DMS79 treated with DMSO at 0.1 percent for 48 hours (cell line): ENCODE measurements at places on chromosomes 7 and 10.

GRCh38 chr10:112394475-112394875 is 20.6 kb downstream of the ACSL5 start:
- DNase-seq: no peak

DNA sequence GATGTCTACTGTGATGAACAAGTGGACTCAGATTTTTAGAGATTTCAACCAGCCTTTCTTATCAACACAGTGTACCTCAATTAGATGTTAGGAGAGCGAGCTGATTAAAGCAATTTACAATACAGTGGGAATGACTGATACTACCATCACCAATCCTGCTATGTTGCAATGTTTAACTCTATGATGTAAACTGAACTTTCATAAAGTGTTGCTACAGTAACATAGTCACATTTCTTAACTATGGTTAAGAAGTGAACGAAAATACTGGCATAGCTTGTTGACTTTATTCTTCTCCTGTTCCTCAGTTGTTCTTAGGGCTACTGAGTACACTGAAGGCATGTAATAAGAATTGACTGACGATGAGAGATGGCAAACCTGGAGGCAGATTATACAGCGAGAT is 139.8 kb downstream of the MYOF start:
- no peak for DNase-seq

DNA sequence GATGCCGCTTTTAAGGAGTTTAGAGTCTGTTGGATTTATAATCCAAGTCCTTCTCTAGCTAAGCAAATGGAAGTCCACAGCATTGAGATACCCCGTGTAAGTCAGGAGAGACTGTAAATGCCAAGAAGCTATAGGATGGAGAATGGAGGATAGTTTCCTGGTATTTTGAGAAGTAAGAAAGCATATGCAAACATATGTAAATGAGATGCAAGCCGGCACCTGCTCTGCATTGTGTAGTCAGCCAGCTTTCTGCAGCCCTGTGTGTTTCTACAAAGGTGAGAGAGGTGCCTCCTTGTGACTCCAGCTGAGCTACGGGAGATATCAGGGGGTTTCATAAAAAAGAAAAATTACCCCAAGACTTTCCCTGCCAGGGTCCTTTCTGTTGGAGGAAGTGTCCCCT is 176.3 kb downstream of the RPS24 start:
- DNase-seq: no peak

GRCh38 chr7:2601065-2601464 is 30.7 kb upstream of the TTYH3 start:
- DNase-seq: no peak

DNA sequence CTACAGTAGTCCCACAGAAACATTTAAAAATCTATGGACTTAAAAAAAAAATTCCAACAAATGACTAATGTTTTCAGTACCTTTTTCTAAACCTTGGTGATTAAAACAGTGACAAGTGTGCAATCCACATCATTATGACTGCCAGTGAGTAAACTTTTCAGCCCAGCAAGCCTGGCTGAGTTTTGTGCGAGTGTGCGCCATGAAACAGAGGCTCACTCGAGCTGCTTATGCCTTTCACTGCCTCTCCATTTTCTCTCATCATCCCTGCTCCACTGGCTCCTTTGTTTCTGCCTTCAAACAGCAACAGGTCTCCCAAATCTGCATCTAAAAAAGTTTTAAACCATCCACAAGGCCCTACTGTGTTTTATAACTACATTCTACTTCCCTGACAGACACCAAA is 105.8 kb downstream of the USP6NL start:
- no peak for DNase-seq

- peak; percentile 64 for DNase-seq
Measured at GRCh38 chr7:16921644-16922257, 40.0 kb upstream of the AGR3 start.

DNA sequence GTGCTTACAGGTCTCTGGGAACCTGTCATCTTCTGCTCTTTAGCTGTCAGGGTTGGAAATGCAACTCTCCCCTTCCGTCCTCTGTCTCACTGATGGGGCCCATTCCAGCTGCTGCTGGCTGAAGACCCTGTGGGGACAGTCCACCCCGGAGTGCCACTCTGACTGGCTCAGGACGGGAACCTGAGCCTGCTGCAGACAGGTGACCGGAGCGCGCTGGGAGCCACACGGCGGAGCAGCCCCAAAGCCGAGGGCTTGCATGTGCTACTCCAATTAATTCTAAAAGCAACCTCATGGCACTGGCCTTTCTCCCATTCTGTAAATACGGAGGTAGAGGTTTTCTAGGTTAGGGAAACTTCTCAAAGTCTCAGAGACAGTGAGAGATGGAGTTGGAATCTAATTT is 223.5 kb upstream of the PITRM1 start:
- no peak for DNase-seq

DNA sequence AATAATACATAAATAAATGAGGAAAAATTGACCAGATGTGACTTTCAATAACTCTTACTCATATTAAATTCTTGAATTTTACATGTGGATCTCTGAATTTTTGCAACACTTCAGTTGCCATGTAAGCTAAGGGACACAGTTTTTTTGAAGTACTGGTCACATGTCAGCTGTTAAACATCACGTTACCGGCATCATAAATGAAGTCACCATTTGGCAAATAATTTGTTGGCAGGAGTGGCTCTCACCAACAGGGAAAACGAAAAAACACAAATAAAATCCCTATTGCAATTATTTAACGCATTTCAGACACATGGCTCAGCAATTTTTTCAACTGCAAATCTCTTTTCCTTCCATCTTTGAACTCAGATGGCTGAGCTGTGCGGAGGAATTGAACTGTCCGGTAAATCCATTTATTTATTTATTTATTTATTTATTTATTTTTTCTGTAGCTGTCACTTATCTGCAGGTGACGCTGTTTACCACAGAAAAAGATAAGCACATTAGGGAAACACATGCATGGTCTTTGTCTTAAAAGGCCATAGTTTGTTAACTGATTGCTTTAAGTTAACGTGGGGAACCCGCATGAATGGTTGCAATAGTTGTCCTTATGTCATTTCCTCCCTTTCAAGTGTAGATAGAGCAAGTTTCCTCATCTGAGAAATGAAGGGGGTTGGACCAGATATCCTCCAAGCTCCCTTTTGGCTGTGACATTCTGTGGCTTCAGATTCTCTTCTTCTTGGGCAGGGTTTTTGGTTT is 64.7 kb upstream of the JAZF1 start:
- DNase-seq: no peak

DNA sequence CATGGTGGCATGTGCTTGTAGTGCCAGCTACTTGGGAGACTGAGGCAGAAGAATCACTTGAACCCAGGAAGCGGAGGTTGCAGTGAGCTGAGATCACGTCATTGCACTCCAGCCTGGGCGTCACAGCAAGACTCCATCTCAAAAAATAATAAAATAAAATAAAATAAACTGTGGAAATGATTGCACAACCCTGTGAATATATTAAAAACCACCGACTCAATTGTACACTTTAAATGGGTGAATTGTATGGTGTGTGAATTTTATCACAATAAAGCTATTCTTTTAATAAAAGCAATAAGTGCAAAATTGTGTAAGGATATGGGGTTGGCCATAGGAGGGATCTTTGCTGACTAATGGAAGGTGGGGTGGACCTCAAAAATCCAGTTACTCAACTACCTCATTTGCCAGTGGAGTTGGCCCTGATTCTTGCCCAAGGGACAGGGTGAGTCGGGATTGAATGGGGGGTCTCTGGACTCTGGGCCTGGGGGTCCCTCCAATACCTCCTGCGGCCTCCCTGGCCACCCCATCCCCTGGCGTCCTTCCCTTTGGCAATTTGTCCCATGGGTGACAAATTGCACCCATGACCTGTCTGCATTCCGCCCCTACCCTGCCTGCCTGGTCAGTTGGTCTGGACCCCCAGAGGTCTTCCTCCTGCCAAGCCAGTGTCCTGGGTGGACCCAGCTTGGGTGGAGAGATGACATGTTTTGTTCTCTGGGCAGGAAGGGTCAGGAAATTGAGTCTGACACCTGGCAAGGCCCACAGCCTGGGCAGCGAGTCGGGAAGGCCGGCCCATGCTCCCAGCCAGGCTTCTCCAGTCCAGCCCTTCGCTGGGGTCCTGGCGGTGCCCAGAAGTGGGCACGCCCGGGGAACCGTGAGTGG is 61.7 kb upstream of the ELN start:
- DNase-seq: no peak

- no peak for DNase-seq
Measured at GRCh38 chr7:93601363-93601762, 26.8 kb upstream of the CALCR start.

DNA sequence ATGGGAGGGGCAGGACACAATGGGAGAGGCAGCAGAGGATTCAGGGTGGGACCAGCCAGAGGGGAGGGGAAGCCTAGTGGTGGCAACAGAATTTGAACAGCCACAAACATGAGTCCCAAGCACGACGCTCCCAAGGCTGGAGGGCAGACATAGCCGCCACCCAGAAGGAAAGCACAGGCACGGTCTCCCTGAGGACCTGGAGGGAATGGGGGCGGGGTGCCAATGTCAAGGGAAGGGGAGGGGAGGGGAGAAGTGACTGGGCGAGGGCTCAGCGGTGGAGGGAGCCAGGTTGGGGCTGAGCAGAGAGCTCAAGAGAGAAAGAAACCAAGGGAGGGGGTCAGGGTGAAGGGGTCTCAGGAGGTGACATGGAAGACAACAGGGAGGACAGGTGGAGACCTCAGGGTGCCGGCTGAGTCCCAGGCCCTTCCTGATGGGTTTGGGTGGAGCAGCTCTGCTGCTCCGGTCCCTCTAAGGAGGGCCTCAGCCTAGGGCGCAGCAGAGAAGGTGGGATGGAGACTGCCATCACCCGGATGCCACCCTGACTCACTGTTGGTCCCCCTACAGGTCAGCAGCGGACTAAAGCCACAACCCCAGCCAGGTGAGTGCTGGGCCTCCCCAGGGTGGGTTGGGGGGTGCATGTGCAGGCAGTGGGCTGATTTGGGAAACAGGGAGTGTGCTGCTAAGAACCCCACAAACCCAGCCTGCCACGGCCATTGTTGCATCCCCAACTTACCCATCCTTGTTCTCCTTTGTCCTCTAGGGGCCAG is 24.2 kb downstream of the PILRA start:
- no peak for DNase-seq

DNA sequence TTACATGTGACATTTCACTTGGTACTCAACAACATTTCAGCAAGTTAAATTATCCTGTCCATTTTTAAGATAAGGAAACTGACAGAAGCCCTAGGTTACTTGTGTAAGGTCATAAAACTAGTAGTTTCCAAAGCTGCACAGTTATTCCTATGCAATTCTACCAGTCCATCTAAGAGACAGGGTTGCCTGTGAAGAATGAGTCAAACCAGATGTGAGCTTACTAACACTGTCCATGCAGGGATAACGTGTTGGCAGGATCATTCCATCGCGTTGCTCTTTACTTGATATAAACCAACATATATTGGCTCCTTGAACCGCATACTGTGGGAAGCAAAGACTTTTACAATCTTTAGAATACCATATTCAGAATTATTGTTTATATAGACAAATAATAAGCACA is 280.9 kb upstream of the HGF start:
- no peak for DNase-seq

- no peak for DNase-seq
Measured at GRCh38 chr10:59131666-59132065, 44.8 kb upstream of the PHYHIPL start.
